ENCODE measurements at places on chromosomes 16 and 17.
A peak's percentile ranks its signal among the peaks of the same experiment; 100 is the strongest.

DNA sequence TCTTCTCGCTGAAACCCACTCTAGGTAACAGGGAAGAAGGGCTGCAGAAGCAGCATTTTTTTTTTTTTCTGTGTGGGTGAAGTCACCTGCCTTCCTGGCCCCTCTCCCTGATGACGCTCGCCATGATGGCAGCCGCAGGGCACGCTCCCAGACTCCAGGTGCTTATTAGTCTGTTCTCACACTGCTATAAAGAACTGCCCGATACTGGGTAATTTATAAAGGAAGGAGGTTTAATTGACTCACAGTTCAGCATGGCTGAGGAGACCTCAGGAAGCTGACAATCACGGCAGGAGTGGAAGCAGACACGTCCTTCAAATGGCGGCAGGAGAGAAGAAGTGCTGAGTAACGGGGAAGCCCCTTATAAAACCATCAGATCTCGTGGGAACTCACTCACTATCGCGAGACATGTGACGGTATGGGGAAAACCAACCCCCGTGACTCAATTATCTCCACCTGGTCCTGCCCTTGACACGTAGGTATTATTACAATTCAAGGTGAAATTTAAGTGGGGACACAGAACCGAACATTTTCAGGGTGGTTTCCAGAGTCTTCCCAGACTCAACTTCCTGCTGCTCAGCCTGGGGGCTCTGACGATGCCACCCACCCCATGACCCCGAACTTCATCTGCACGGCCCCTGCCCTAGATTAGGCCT lies 34.9 kb upstream of the NLRP1 start:
- no peak for DNase-seq

GRCh38 chr17:37766971-37767370 lies 22.1 kb upstream of the HNF1B start:
- DNase-seq, result no peak

DNA sequence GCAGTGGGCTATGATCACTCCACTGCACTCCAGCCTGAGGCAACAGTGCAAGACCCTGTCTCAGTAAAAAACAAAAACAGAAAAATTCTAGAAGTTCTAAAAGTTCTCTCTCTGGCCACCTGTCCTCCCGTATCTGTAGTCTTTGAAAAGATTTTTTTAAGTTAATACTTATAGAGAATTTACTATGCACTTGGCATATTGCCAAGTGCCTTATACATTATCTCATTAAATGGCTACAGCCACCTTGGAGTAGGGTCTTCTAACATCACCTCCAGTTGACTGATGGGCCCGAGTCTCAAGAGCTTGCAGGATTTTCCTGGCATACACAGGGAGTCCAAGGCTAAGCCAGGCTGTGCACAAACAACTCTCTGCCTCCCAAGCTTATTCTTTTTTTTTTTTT lies 44.7 kb downstream of the TMEM186 start:
- no peak for DNase-seq

DNA sequence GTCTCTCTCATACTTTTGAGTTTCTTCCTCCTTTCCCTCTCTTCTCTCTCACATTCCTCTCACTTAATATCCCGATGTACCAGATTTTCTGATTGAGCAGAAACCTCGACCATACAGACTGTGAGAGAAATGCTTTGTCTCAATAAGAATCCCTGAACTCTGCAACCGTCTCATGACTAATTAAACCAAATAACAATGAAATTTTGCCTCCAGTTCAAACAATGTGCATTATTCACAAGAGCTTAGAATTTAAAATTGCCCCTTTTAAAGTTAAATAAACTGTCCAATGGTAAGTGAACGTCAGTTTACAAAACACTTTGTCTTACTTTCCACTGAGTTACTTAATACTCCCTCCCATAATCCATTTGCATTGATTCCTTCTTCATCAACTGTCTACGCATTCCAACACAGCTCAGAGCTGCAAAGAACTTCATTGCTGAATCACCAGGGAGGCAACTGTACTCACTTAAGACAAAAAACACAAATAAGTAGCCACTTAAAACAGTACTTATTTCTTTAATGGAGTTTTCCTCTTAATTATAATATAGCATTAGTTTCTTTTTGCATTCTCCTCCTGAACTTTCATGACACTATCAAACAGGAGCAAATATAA lies 4.9 kb downstream of the CDH11 start:
- no peak for DNase-seq

- no peak for DNase-seq
Observed at GRCh38 chr17:75410141-75410540, 4.7 kb upstream of the GRB2 start.

DNA sequence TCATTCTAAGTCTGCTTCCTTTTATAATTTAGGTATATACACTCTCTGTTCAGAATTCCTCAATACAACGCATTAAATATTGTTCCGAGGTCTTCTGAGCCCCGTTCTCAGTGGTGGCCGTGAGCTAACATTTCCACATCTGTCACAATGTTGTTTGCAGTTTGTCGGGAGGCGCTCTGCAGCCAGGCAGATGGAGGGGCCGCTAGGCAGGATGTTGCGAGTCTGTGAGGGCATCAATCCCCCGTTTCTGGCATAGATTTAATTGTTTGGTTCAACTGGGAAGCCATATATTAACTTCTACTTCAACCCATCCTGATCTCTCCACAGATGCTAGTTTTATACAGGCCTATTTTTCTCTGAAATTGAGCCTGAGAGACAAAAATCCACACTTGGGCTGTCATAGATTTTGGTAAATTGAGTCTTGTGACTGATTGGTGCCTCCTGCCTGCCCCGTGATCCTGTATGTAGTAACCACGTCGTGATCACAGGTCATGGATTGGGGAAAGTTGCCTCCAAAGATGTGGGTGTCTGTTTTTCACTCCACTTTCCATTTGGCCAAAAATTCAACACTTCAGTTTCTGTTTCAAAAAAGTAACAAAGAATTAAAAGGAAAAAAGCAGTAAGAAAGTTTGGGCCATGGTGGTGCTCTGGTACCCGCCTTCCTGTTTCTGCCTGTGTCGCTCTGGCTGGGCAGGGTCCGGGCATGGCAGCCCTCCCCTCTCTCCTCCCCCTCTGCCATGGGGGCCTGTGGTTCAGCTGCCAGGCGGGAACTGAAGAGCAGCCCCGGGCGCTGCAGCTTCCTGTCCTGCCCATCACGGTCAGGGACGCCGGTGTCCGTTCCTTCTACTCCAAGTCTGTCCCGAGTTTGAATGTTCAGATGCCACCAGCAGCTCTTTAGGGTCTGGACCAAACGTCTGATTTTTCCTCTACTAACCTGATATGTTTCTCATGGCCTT lies 41.5 kb downstream of the RPTOR start:
- DNase-seq, result no peak

DNA sequence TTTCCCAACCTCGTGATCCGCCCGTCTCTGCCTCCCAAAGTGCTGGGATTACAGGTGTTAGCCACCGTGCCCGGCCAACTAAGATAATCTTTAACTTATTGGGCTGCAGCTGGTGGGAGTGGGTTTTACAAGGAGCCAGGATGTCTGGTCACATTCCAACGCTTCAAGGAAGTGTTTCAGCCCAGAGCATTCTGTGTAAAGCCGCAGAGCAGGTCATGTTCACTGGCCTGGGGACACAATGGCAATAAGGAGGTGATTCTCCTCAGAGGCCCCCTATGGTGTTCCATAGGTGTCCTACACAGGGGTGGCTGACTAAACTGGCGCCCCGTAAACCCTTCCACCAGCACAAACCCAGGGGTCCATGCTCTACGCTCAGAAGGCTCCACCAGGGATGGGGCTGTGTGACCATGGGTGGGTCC lies 1.2 kb downstream of the QPRT start:
- DNase-seq, result no peak

GRCh38 chr17:77601054-77601979 lies 357.2 kb upstream of the TNRC6C start:
- no peak for DNase-seq

DNA sequence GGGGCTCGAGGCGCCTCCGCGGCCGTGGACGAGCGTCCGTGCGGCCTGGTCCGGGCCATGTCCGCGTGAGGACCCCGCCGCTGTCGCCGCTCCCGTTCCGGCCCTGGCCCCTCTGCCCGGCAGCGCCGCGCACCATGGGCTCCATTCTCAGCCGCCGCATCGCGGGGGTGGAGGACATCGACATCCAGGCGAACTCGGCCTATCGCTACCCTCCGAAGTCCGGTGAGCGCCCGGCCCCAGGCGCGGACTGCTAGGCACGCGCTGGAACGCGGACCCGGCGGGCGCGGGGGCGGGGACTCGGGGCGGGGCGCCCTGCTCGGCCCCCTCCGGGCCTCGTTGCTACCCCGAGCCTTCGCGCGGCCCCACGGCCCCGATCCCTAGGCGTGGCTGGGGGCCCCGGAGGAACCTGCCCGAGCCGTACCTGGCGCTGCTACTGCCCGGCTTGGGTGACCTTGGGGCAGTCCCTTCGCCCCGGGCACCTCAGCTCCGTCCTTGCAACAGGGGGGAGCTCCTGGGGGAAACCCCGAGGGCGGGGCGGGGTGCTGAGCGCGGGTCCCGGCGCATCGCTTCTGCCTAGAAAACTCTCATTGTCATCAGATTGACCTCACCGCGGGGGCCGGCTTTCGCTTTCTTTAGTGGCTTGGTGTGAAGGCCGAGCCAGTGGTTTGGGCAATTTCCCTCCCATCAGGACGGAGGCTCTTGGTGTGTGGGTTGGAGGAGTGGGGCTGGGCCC lies 367 bp downstream of the MGRN1 start:
- peak; percentile 26 for DNase-seq

GRCh38 chr16:47977802-47978201 lies 178.0 kb downstream of the ABCC12 start:
- DNase-seq, result no peak

DNA sequence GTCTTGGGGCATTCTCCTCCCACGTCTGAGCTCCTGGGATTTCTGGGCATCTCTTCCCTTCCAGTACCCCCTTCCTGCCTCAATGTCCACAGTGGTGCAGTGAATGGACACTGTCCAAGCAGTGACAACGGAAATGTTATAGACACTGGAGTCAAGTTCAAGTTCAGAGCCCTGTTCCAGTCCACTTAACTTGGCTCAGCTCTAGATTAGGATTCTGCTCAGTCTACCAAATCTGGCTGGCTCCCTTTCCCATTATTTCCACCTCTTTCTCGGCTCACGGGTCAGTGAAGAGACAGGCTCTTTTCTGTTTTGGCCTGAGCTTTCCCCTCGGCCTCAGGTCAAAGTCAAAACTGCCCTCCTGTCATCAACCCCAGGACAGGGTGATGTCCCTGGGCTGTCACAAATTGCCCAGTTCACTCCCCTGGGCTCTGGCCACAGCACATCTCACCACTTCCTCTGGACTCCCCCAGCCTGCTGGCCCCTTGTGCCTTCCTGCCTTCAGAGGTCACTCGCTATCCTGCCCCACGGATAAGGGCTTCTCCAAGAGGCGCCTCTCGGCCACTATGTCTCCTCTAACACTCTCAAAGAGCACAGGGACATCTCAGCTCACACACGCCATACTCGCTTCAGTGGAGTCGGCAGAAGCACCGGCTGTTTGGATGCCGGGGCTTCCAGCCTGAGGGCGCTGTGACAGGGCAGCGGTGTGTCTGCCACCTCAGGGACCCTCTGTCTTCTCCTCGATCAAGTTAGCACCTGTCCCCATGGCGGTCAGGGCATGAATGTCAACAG lies 17.7 kb upstream of the MRPL38 start:
- no peak for DNase-seq

DNA sequence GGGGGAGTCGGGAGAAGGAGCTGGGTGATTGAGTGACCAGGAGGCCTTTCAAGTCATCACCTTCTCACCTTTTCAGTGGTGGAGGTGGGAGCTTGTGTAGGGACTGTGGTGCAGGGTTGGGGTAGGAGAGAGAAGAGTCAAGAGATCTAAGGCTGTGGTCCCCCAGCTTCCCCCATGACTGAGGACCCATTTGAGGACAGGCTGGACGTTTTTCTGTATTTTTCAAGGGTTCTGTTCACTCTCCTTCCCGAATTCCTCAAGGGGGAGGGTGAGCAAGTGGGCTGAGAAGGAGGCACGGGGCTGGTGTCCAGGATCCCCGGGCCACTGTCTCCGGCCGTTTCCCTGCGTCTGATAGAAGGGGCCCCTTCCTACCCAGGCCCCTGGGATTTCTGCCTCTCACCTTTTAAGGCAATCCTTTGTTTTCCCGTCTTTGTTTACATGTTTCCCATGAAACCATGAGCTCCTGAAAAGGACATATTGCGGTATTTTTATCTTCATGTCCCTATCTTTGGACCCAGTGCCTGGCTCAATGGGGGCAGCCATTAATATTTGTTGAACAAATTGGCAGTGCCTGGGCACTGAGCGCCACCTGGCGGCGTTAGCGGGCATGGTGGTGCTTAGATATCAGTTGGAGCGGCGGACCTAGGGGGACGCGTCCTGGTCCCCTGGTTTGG lies 9.2 kb upstream of the CD300A start:
- peak; percentile 69 for DNase-seq

DNA sequence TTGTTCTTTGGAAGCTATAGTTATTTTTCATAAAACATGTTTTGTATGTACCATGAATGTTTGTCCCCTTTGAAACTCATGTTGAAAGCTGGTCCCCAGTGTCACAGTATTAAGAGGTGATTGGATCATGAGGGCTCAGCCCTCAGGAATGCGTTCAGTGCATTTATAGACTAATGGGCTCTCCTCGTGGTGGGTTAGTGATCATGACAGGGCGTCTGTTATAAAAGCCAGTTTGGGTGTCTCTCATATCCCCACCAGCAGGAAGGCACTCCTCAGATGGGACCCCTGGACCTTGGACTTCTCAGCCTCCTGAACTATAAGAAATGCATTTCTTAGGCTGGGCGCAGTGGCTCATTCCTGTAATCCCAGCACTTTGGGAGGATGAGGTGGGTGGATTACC lies 10.4 kb downstream of the BANP start:
- DNase-seq, result no peak

DNA sequence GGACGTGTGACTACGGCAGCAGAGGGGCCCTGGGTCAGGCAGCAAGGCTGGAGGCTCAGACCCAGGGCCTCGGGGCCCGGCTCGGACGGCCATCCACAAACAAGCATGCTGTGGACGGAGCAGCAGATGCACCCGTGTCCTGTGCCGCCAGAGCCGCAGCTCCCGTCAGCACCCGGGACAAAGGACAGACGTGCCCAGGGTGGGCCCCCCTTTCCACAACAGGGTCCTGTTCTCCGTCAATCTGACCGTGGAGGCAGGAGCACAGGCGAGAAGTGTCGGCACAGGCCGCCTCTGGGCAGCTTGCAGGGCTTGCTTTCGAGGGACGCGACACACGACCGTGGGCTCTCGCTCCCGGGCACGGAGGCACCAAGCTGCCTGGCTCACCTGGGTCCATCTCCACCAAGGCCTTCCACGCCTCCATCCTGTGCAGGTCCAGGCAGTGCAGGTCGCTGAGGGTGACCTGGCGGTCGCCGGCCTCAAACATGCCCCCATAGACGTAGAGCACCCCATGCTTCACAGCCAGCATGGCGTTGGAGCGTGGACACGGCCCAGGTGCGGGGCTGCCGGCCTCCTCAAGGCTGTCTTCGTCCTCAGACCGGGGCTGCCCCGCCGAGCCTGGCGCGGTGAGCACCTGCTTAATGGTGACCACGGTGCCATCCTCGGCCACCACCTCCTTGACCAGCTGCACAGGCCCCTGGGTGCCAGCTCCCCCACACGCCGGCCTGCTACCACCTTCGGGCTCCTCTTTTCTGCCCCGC lies 56.7 kb downstream of the KLHDC4 start:
- no peak for DNase-seq

GRCh38 chr17:63754046-63754445 lies 12.4 kb upstream of the STRADA start:
- DNase-seq, result no peak

GRCh38 chr17:68514831-68515635 lies 2.8 kb downstream of the PRKAR1A start:
- DNase-seq, result no peak

- no peak for DNase-seq
Observed at GRCh38 chr17:17635126-17635525, 43.6 kb upstream of the PEMT start.

- no peak for DNase-seq
Observed at GRCh38 chr16:17069681-17070080, 401.1 kb downstream of the XYLT1 start.
